ENCODE measurements at places on chromosomes 3 and 15.

GRCh38 chr3:81995329-81995728 lies 233.9 kb upstream of the GBE1 start:
- H3K27ac ChIP-seq, result no peak overlapping the region
- no peaks in the 10 kb centered on the region for H3K4me1 ChIP-seq
- H3K27me3 ChIP-seq, result no peaks in the 10 kb centered on the region
- no peaks in the 10 kb centered on the region for H3K36me3 ChIP-seq
- DNase-seq, result no peak
- no peak overlapping the region for H3K4me3 ChIP-seq

- no peaks in the 10 kb centered on the region for H3K27me3 ChIP-seq
- H3K27ac ChIP-seq, result no peak overlapping the region
- H3K4me1 ChIP-seq, result no peaks in the 10 kb centered on the region
- no peak overlapping the region for H3K4me3 ChIP-seq
- no peak for DNase-seq
These were observed 8.4 kb upstream of the KLF15 start for GRCh38 chr3:126365351-126366277.

DNA sequence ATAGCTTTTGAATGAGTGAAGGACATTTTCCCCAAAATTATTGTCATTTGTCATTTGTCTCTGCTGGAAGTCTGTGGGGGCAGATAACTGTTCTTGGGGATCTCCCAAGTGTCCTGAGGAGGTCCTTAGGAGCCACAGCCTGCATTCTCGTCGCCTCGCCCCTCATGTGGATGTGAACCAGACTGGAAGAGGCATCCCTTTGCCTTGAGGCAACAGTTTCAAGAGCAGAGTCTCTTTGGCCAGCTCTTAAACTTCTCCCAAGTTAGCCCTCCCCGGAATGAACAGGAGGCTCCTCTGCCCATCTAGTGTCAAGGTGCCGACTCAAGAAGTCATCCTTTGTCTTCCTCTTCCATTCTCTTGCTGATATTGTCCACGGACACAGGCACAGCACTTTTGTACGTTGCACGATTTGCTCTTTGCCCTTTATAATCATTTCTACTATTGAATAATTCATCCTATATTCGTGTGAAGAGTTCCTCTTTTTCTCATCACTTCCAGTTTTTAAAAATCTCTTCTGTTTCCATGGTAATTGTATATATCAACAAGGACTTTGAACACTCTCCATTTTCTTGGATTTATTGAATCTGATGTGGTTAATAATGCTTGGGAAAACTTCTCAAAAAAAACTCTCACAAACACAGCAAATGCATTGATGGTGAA lies 40.8 kb upstream of the CD47 start:
- DNase-seq, result no peak
- no peaks in the 10 kb centered on the region for H3K36me3 ChIP-seq
- 0 out of 3 replicates have a peak overlapping the region, but pooled peaks have one; percentile 25 for H3K27ac ChIP-seq
- no peaks in the 10 kb centered on the region for H3K27me3 ChIP-seq
- no peaks in the 10 kb centered on the region for H3K4me1 ChIP-seq
- H3K4me3 ChIP-seq, result no peak overlapping the region

- H3K4me3 ChIP-seq, result no peak overlapping the region
- H3K4me1 ChIP-seq, result no peaks in the 10 kb centered on the region
- H3K27me3 ChIP-seq, result peaks cover 48% of the 10 kb centered on the region
- DNase-seq, result no peak
These were observed 36.3 kb downstream of the SRGAP3 start for GRCh38 chr3:9213019-9213634.

GRCh38 chr3:127655641-127656040 lies 17.1 kb upstream of the ABTB1 start:
- no peak overlapping the region for H3K27ac ChIP-seq
- H3K4me3 ChIP-seq, result no peak overlapping the region
- no peak for DNase-seq
- peaks cover 20% of the 10 kb centered on the region for H3K36me3 ChIP-seq
- H3K4me1 ChIP-seq, result no peaks in the 10 kb centered on the region
- H3K27me3 ChIP-seq, result no peaks in the 10 kb centered on the region

GRCh38 chr3:89173546-89173945 lies 66.1 kb downstream of the EPHA3 start:
- H3K27ac ChIP-seq, result no peak overlapping the region
- no peak for DNase-seq
- H3K27me3 ChIP-seq, result no peaks in the 10 kb centered on the region
- H3K4me3 ChIP-seq, result no peak overlapping the region
- no peaks in the 10 kb centered on the region for H3K4me1 ChIP-seq
- no peaks in the 10 kb centered on the region for H3K36me3 ChIP-seq

- DNase-seq, result no peak
- H3K4me1 ChIP-seq, result no peaks in the 10 kb centered on the region
- H3K27ac ChIP-seq, result no peak overlapping the region
- H3K4me3 ChIP-seq, result no peak overlapping the region
- no peaks in the 10 kb centered on the region for H3K36me3 ChIP-seq
These were observed 383.0 kb upstream of the RARB start for GRCh38 chr3:25044762-25045710.
